Stimulated activated CD8-positive, alpha-beta memory T cell treated with anti-CD3 and anti-CD28 coated beads, Interleukin-7, amount 100 ng/mL, for 4 hours (primary cell): ENCODE measurements at places on chromosomes 12 and 14.

- no peak for DNase-seq
Observed at GRCh38 chr14:59175404-59175803, 13.1 kb upstream of the DAAM1 start.

GRCh38 chr12:115794659-115795081, 482.8 kb downstream of the MED13L start:
- DNase-seq, result no peak

DNA sequence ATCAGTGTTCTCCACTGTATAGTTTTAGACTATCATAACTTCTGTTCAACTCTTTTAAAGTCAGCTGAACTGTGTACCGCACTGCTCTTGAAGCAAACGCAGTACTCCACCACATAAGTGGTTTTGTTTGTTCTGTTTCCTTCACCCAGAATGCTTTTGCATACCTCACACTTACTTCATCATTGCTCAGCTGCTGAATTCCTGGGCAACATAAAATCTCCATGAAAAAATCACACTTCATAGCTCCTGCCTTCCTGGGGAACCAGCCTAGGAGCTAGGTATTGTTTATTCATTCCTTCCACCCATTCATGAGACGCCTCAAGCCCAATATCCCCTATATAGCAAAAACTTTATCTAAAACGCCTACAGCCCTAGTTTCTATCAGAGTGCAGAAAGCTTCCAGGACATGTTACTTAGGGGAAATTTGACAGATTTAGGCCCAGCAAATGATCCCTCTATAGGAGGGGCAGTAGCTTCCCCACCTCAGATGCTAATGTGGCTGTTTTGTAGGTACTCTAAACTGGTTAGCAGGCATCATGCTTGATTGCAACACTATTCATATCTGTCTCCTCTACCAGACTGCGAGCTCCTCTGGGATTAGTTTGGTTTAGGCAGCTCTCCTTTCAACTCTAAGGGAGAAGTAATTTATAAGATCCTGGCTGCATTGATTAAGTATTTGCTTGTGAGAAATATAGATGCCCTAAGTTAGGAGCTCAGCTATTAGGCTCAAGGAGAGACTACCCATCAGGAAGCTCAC, 44.5 kb downstream of the LRRC9 start:
- DNase-seq, result no peak

DNA sequence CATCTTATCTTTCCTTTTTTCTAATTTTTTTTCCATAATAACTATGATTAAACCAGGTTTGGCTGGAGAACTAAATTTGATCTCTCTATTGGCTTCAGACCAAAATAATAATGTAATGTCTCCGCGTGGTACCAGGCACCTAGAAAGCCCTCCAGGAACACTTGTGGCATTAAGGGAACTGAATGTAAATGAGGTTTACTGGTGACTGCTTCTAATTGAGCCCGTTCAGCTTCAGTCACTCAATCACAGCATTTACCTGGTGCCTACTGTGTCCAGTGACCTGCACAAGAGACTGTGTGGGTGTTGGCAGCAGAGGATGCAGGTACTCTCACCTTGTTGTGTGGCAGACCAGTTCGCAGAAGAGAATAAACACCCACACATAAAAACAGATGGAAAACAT, 302.5 kb downstream of the DPF3 start:
- no peak for DNase-seq

- DNase-seq, result no peak
Observed at GRCh38 chr14:37124614-37125013, 47.8 kb downstream of the SLC25A21 start.
